ENCODE measurements at places on chromosomes 6 and 20.

DNA sequence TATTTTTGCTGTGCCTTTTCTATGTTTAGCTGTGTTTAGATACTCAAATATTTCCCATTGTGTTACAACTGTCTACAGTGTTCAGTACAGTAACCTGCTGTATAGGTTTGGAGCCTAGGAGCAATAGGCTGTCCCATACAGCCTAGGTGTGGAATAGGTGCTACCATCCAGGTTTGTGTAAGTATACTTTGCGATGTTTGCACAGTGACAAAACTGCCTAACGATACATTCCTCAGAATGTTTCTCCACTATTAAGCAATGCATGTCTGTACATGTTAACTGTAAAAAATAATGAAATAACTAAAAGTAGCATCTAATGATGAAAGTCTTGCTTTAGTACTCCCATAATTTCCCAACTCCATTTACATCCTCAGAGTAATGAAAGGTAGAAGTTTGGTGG, 46.0 kb downstream of the SERAC1 start:
- no peak for DNase-seq

- DNase-seq, result no peak
Measured at GRCh38 chr20:48928832-48929725, 7.6 kb downstream of the ARFGEF2 start.

GRCh38 chr6:167137081-167137480, 14.2 kb downstream of the CCR6 start:
- DNase-seq, result no peak

DNA sequence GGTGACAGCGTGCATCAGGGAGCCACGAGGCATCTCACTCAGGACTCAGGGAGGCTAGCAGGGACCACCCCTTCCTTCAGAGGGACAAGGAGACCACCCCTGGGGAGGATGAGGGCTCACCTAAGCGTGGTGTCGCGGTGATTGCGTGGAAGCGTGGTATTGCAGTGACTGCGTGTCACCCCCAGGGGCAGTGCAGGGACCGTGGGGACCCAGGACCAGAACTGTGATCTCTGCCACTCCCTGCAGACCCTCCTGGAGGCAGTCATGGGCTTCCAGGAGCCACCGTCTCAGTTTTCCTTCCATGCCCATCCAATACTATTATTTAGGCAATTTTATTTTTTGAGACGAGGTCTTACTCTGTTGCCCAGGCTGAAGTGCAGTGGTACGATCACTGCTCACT, 147.1 kb downstream of the TAF4 start:
- no peak for DNase-seq

DNA sequence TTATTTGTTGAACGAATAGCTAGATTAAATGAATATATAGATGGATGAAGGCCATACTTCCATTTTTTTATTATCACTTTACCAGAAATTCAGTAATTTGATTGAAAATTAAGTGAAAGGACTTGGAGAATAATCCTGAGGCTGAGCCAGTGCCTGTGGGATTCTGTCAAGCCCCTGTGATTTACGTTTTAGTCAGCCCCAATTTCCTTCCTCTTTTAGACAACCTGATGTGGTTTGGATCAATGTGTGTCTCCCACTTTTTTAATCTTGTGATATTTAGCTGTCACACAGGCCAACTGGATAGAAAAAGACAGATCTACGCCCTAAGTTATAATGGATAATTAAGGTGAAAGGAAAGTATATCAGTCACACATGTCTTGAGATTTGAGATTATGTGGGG, 188.8 kb downstream of the EDN1 start:
- DNase-seq, result no peak

DNA sequence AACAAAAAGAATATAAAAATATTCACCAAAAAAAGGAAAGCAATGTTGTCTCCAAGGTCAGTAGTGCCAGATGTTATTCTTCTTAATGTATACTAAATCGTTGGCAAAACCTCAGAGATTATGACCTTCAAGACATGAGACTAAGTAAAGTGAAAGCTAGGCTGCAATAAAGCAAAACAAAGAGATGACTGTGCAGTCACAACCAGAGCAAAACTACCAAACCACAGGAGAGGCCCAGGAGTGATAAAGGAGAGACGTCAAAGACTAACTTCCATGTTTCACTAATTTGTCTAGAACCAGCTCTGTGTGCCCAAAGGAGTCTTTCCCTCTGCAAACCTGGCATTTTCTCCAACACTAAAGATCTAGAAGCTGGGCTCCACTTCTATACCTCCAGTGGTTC, 155.9 kb upstream of the POU3F2 start:
- DNase-seq, result no peak

DNA sequence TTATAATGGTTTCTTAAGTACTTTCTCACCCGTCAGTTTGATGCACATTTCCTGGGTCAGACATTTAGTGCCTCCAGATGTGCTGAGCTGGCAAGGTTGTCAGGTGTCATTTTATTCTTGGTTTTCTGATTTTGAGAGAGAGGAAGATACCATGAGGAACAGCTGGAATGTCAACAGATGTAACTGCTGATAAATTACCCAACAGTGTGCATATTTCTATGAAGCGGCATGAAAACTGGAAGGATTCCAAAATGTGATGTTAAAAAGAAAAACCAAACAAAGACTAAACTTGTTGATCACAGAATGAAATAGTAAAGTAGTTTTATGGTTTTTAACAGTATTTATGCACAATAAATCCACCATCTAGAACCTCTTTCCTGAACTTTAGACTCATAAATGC, 447.3 kb downstream of the HDGFL1 start:
- no peak for DNase-seq

GRCh38 chr6:69044534-69044933, 409.5 kb downstream of the ADGRB3 start:
- no peak for DNase-seq

DNA sequence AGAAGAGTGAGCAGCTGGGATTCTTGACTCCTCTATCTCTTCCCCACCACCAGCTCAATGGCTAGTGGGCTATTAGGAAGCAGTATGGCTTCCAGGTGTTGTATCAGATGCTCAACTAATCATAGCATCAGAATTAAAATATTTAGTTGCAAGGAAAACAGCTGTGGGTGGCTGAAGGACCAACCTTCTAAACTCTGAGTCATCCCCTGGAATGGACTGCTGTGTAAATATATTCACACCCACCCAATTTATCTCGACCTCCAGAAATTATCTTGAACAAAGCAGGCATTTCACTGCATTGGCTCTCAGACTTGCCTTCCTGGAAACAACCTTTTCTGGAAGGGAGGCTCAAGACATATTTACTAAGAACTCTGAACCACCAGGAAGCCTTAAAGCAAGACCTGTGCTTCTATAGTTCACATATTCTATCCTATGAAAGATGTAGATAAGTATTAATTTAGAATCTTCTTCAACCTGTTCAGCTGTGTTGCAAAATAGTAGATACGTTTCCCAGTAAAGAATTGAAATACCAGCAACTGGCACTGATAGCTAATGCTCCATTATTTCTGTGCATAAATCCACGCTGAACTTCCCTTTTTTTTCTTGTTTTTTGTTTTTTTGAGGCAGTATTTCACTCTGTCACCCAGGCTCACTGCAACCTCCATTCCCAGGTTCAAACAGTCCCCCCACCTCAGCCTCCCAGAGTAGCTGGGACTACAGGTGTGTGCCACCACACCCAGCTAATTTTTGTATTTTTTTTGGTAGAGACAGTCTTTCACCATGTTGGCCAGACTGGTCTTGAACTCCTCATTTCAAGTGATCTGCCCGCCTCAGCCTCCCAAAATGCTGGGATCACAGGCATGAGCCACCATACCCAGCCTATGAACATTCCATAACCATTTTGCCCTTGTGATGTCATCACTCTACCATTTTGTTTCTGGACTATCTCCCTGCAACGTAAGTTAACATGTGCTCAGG, 56.9 kb upstream of the CD2AP start:
- DNase-seq, result peak; percentile 36

DNA sequence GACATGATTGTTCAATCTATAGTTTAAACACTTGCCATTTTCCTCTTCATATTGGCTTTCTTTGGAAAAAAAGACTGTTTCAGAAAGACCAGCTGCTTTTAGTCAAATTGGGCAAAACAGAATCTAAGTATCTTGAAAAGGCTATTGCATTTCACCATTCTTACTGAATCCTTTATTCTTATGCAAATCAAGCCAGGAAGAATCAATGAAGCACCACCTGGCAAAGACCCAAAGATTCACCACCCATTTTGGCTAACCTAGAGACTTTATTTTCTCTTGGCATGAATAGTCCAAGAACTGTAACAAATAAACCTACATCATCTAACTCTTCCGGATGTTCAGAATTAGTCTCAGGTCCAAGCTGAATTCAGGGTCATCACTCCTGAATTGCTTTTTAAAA, 71.3 kb upstream of the EYA4 start:
- DNase-seq, result no peak

DNA sequence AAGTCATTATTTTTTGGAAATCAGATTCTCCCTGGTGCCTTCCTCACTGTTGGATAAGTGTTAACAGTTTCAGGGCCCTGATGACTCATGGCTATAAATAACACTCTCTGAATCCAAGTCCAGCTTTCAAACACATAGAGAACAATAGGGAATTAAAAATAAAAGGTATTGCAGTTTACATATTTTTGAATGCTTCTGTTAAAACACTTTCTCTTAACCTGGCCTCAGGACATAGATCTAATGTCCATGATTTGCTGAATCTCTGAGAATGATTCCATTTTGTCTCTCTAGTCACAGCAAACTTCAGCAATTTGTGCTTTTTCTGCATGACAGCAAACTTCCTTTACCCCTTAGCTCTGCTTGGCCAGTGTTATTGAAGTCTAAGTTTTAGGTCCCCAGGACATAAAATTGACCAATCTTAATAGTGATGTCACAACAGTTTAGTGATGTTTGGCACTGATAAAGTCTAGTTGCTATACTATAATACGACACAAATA, 1192.4 kb upstream of the CITED2 start:
- DNase-seq, result no peak

DNA sequence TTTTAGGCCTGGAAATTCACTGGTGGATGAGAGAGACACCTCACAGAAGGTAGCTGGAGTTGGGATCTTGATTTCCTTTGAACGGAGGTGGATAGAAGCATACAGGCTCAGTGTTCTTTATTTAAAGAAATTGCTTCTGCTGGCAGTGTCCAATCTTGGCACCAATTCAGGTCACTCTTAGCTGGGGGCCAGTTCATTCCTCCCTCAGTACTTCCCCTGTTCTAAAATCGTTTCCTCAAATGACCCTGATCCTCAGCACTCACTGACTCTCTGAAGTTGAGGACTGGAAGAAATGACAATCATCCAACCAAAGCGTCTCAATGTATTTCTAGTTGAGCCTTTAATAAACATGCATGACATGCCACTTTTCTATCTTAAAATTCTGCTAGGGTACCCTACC, 472.5 kb upstream of the BTBD3 start:
- DNase-seq, result no peak

Data from liver (tissue), 10 donors.